ENCODE measurements at places on chromosomes 12 and 14.

GRCh38 chr14:90695997-90696660 is 120.1 kb downstream of the TTC7B start:
- H3K36me3 ChIP-seq, result no peaks in the 10 kb centered on the region
- DNase-seq, result no peak
- peaks cover 7% of the 10 kb centered on the region for H3K27me3 ChIP-seq
- H3K4me1 ChIP-seq, result peaks cover 11% of the 10 kb centered on the region
- H3K4me3 ChIP-seq, result no peak overlapping the region

DNA sequence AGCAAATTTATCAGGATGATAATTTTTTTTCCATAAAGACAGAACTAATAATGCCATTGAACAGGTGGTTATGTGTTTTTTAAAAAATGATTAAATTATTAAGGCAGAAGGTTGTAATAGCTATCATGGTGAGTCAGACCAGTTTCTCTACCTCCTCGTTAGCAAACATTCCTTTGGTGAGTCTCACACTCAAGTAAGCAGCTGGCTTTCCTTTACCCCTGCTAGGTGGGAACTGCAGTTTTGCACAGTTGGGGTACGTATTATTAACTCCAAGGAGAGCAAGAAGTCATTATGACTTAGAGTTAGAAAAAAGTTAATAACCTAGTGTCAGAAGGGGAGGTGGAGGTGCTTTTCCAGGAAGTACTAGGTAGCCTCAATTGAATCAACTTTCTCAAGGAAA is 165.3 kb downstream of the SNAPC1 start:
- no peak for DNase-seq
- H3K27ac ChIP-seq, result no peak overlapping the region
- no peaks in the 10 kb centered on the region for H3K36me3 ChIP-seq
- H3K4me1 ChIP-seq, result no peaks in the 10 kb centered on the region

DNA sequence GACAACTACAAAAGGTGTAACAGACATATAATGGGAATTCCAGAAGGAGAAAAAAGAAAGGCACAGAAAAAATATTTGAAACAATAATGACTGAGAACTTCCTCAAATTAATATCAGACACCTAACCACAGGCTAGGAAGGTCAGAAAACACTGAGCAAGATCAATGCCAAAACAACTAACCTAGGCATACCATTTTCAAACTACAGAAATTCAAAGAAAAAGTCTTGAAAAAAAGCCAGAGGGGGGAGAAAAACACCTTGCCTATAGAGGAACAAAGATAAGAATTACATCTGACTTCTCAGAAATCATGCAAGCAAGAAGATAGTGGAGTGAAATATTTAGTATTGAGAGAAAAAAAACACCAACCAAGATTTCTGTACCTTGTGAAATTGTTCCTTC is 77.8 kb downstream of the RIN3 start:
- no peaks in the 10 kb centered on the region for H3K27me3 ChIP-seq
- no peak overlapping the region for H3K4me3 ChIP-seq
- DNase-seq, result no peak
- peaks cover 9% of the 10 kb centered on the region for H3K36me3 ChIP-seq

- peaks cover 25% of the 10 kb centered on the region for H3K4me1 ChIP-seq
- no peaks in the 10 kb centered on the region for H3K36me3 ChIP-seq
- H3K27me3 ChIP-seq, result peaks cover 68% of the 10 kb centered on the region
- H3K27ac ChIP-seq, result no peak overlapping the region
- DNase-seq, result no peak
- H3K4me3 ChIP-seq, result no peak overlapping the region
Observed at GRCh38 chr12:27828196-27828595, 48.2 kb upstream of the MANSC4 start.

DNA sequence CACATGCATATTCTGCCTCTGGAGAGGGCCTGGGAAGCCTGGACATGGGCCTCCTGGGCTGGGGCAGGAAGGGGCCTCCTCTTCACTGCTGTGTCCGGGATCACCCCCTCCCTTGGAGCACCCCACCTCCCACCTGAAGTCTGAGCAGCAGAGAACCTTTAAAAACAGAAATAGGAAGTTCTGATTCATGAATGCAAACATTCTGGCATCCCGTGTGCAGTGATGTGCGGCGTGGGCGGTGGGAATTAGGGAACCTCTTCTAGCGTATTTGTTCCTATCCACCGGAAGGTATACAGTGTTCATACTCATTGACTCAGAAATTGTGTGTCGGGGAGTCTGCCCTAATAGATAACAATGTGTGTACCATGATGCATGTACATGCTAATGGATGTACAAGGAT is 46.2 kb downstream of the C14orf132 start:
- H3K4me1 ChIP-seq, result peaks cover 14% of the 10 kb centered on the region
- no peaks in the 10 kb centered on the region for H3K27me3 ChIP-seq
- no peak overlapping the region for H3K27ac ChIP-seq
- DNase-seq, result no peak
- no peak overlapping the region for H3K4me3 ChIP-seq
- no peaks in the 10 kb centered on the region for H3K36me3 ChIP-seq

Measured in activated T-cell treated with anti-CD3 and anti-CD28 coated beads, Interleukin-2, amount 50 U/mL, for 72 hours (primary cell).